ENCODE measurements at places on chromosomes 7 and 10.

DNA sequence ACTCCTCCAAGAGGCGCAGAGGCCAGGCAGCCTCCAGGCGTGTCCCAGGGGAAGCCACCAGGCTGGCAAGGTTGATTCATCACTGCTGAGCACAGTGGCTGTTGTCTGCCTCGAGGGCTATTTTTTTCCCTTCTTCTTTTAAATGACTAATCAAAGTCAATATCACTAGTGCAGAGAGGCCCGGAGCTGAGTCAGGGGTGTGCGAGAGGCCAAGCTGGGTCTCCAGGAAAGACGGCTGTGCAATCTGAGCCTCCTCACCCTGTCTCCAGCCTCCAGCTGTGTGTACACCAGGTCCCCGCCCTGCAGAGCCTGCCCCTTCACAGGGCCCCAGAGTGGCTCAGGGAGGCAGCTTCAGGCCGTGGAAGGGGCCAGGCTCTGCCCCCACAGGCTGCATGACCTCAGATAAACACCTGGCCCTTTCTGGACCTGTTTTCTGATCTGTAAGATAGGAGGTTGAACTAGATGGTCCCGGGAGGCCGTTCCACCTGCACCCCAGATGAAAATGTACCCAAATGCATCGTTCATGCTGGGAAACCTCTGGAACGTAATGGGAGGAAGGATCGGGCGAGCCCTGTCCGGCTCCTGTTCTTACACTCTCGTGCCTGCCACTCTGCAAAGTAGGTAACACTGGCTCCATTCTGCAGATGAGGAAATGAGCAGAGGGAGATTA, 3.7 kb downstream of the STX1A start:
- DNase-seq: peak; percentile 58

GRCh38 chr10:109769966-109770365, 153.3 kb downstream of the XPNPEP1 start:
- no peak for DNase-seq

GRCh38 chr10:67668448-67668847, 27.5 kb downstream of the CTNNA3 start:
- DNase-seq: peak; percentile 54

DNA sequence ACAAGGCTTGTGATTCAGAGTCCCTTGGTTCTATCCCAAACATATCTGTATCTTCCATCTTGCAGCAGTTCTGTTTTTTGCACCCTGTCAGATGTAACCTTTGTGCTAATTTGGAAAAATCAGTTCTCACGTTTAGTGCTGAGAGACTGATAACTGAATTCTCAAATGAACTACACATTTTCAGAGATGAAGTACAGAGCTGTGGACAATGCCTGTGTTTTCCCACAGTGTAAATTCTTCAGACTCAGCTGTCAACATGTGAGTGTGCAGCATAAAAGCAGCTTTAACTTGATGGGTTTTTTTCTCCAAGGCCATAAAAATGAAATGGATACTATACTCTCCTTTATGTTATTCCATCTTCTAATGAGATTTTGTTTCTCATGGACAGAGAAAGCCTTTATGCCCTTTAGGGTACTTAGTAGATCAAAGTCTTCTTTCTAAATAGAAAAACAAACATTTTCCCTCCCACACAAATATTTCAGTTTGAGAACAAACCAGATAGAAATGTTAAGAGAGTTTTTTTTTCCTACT, 150.9 kb downstream of the SEMA3A start:
- DNase-seq: no peak

DNA sequence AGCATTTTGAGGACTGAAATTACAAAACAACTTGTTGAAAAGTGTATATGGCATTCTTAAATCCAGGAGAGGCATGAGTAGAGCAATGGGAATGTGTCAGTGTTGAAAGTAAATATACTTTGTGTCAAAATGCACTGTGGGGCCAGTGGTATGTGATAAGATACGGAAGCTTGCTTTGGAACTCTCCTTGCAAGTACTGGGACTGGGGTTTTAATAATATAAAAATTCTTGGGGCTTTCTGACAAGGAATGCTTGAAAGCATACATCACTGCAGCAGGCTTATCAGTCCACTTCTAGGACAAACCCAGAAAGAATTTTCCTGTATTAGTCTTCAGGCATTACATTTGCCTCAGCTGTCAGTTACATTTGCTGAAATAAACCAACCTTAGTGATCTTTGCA, 472.8 kb upstream of the FZD8 start:
- no peak for DNase-seq

GRCh38 chr10:72720814-72721660, 29.1 kb downstream of the MCU start:
- no peak for DNase-seq

DNA sequence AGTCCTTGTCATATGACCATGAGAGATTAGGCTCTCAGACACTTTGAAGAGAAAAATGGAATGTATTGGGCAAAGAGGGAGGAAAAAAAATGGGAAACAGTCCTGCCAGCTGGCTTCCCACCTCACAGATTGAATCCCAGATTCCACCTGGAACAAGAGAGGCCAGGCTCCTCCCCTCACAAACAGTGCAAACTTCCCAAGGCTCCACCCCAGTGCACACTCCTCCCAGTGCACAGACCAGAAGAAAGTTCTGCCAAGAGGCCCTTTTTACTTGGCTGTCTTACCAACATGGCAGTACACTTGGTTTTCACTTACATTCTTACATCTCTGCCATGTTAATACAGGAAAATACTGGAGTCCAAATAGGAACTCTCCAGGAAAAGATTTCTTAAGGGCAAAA, 202.3 kb downstream of the AHR start:
- no peak for DNase-seq

DNA sequence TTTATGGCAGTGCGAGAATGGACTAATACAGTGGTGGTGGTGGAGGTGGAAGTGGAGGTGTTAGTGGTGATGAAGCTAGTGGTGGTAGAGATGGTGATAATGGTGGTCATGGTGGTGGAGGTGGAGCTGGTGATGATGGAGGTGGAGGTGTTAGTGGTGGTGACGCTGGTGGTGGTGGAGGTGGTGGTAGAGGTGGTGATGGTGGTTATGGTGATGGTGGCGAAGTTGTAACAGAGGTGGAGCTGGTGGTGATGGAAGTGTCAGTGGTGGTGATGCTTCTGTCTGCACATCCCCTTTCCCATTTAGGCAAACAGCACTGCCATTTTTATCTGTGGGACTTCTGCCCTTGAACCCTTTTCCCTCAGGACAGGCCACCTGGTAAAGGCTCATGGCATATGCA, 7.4 kb upstream of the PTPRN2 start:
- DNase-seq: peak; percentile 27

Measured in suppressor macrophage (primary cell).